ENCODE measurements at places on chromosomes 16 and 17. TPM values are rescaled to one million over a fixed set of nuclear protein-coding genes. Genes with fewer than 3 reads are reported as not detected.

GRCh38 chr16:24522751-24523150, 16.6 kb upstream of the RBBP6 start:
- DNase-seq = no peak

The BLMH gene
- total RNA-seq = 21.6 TPM

The OR3A3 gene
- total RNA-seq = not detected

The PRSS53 gene
- 2.1 TPM for total RNA-seq

The IGFBP4 gene
- total RNA-seq = 80.7 TPM
